ENCODE measurements at places on chromosomes 2 and 18.

DNA sequence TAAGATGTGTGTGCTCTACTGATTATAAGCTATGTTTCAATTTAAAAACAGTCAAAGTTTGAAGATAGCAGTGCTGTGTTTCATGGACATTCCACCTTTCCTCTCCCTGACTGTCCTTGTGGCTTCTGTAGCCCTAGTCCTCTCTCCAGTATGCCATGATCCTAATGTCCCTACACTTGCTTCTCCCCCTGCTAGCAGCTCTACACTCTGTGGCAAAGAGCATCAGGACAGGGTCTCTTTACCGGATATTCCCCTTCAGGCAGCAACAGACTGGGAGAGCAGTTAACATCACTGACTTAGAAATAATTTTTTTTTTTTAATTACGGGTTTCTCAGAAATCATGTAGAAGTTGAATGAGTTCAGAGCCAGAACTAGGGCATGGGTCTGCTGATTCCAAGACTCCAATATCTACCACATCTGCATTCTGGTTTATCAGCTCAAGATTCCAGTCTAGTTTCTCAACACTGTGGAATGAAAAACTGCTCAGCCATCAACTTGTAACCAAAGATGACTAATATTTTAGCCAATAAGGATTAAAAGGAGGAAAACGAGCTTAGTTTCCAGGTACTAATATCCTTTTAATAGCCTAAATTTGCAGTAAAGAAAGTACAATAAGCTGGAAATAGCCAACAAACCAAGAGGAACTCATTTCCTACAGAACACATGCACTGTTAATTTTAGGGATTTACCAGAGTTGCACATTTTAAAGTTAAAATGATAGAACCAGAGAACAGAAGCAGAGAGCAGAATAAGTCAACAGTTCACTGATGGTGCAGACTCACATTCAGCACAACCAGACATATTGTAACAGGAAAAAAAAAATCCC is 45.2 kb downstream of the TMEM131 start:
- no peak for DNase-seq

GRCh38 chr2:237141571-237142051 is 55.9 kb downstream of the COPS8 start:
- DNase-seq: peak; percentile 15

GRCh38 chr2:234453216-234453615 is 43.7 kb downstream of the ARL4C start:
- no peak for DNase-seq

GRCh38 chr2:17667898-17668297 is 85.7 kb downstream of the SMC6 start:
- DNase-seq: no peak

GRCh38 chr2:101630224-101630949 is 67.1 kb upstream of the MAP4K4 start:
- peak; percentile 82 for DNase-seq

GRCh38 chr2:63698786-63699548 is 110.2 kb downstream of the MDH1 start:
- no peak for DNase-seq

GRCh38 chr2:206881708-206882410 is 57.5 kb upstream of the CPO start:
- DNase-seq: no peak

DNA sequence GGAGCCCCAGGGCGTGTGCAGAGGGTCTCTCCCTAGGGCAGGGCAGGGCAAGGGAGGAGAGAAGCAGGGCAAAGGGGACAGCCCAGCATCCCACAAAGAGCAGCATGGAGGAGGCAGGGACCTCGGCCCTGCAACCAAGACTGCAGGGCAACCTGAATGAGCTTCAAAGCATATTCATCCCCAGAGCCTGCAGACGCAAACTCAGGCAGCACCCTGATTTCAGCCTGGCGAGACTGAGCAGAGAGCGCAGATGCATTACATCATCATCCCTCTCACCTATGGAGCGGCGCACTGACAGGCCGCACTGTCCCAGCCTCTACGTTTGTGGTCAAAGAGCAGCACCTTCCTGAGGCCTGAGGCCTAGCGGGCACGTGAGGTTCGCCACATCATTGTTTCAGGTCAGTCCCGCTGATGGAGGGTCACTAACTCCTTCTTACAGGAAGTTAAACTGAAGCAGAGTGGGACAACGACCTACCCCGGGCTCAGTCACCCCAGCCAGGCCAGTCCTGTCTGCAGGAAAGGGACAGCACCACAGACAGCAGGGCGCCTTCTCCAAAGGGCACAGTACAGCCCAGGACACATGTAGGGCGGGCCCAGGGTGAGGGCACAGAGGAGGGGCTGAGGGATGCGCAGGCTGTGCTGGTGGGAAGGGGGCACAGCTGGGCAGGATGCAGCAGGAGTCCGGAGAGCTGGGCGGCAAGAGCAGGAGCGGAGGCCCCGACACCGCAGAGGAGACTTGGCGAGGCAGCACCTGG is 67.2 kb upstream of the RAB6C start:
- no peak for DNase-seq

GRCh38 chr2:156756516-156756915 is 320.3 kb downstream of the GPD2 start:
- no peak for DNase-seq

DNA sequence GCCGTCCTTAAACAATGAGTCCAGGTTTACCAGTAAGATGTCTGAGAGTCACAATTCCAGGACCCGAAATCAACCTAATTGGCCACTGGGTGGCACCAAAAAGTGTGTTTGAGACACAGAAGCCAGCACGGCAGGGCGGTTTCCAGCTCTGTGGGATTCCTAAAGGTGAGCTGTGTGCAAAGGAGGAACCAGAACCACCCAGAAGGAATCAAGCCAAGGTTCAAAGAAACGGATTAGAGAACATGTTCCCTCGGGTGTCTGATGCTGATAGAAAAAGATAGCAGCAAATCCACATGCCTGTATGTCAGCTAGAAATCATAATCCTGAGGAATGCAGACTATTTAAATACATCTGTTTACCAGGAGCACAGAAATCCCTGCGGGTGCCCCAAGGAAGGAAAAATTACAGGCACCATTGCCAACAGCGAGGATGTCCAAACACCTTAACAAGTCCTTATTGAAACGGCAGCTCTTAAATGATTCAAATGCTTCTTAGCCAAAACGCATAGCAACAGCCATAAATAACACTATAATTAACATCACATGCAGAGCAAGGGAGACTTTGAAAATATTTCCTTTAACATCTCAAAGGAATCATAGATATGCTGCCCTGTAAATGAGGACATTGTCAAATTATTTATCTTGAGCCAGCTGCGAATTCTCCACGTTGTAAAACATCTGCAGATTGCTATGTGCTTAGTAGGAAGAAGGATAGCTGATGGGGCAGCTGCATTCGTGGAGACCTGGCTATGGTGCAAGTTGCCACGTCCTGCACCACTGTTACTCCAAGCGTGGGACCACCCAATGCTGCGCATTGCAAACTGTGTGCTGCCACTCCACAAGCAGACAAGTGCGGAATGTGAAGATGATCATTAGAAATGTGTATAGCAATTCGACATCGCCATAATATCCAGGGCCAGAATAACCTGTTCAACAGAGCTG is 318.7 kb upstream of the NCKAP5 start:
- peak; percentile 79 for DNase-seq

GRCh38 chr2:222598611-222599010 is 57.3 kb downstream of the FARSB start:
- DNase-seq: no peak

GRCh38 chr18:64090876-64091275 is 58.0 kb downstream of the LINC00305 start:
- no peak for DNase-seq

DNA sequence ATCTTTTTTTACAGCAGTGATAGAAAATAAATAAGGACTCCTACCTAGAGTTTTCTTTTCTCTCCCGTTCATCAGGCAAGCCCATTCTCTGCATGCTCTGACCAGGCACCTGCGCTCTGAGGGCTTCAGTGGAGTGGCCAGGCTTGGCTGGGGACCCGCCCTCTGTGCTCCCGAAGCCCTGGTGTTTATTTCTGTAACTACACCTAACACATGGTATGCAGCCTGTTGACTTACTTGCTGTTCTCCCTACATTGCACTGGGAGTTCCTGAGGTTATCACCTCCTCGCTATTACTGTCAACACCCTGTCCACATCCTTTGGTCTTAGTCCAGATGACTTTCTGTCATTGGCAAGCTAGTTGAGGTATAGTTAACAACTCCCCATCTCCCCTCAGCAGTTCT is 317.7 kb downstream of the LPIN1 start:
- DNase-seq: no peak

GRCh38 chr2:40434731-40435271 is 17.1 kb downstream of the SLC8A1 start:
- no peak for DNase-seq

GRCh38 chr2:130823886-130824491 is 12.7 kb upstream of the ARHGEF4 start:
- peak; percentile 46 for DNase-seq

- no peak for DNase-seq
Observed at GRCh38 chr2:224843141-224843540, 127.0 kb upstream of the CCDC195 start.

DNA sequence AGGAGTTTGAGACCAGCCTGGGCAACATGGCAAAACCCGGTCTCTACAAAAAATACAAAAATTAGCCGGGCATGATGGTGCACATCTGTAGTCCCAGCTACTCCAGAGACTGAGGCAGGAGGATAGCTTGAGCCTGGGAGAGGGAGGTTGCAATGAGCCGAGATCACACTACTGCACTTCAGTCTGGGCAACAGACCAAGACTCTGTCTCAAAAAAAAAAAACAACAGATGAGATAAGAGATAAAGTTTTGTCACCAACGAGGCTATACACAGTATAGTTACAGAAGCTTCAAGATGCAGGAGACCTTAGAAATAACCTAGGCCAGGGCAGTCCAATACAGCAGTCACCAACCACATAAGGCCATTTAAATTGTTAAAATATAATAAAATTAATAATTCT is 9.4 kb downstream of the FAM124B start:
- DNase-seq: no peak

GRCh38 chr18:57816208-57816954 is 13.3 kb upstream of the ATP8B1 start:
- DNase-seq: no peak

DNA sequence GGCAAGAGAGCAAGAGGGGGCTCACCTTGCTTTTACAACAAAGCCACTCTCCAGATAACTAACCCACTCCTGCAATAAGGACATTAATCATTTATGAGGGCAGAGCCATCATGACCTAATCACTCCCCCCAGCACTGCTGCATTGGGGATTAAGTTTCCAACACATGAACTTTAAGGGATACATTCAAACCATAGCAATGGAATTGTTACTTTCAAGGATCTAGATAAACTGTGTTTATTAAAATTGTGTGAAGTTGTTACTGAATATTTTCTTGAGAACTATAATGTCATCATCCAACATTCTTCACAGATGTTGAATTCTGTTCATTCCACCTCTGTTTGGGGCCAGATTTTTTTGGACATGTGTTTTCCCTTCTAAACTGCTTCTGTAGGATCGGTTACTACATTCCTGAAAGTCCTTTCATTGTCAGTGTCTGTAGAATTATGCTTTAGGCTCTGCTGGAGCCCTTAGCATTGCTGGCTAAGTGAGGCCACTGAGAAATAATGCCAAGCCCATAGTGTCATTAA is 50.4 kb downstream of the SPATS2L start:
- no peak for DNase-seq

DNA sequence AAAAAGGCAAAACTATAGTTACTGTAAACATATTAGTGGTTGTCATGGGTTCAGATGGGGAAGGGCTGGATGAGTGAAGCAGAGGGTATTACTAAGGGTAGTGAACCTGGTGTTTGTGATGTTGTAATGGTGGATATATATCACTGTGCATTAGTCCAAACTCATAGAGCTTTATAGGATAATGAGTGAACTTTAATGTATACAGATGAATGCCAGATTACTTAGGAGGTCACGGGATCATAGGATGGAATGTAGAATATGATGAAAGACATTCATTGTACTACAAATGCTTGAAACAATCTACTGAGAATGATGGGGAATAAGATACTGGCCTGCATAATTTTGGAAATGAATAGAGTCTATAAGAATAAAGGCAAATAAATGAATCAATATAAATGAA is 226.7 kb upstream of the ZNF804A start:
- no peak for DNase-seq

DNA sequence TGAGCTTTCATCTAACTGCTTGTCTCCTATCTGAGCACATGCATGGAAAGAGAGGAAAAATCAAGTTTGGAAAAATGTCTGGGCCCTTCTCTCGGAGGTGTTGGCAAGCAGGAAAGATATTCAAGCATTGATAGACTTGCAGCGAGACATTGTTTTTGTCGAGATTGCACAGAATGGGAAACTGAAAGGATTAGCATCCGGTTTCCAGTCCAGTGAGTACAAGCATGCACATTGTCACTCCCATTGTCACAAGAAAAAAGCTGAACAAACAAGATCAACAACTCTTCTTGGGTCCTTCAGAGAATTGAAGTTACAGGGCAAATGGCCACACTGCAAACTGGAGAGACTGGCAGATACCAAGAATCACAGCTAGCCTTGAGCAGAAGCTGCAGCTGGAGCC is 19.6 kb upstream of the MC5R start:
- no peak for DNase-seq

GRCh38 chr2:19540739-19541525 is 182.5 kb upstream of the OSR1 start:
- no peak for DNase-seq

- no peak for DNase-seq
Observed at GRCh38 chr2:118696786-118697465, 150.5 kb downstream of the EN1 start.

- DNase-seq: peak; percentile 97
Observed at GRCh38 chr2:27050996-27051901, at the start of gene AGBL5. Gene AGBL5, plus strand, starts transcription at chr2:27051668. Its CDS starts 1,291 bp downstream, at chr2:27052959.

DNA sequence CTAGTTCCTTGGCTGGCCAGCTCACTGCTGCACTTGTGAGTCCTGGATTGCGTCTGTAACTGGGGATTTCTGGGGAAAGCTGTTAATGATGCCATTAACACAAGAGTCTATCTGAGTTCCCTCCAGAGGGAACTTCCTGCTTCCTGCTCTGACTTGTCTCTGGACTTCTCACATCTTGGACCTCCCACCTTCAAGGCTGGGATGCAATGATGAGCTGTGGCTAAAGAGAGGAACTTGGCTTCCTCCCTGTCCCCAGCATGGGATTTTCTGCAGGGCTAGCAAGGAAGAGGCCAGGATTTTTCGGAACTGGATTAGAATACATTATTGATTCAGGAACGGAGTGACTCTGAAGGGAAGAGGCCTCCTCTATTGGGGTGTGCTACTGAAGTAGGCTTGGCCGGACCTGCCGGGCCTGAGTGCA is 155.5 kb downstream of the CLIP4 start:
- DNase-seq: peak; percentile 23

DNA sequence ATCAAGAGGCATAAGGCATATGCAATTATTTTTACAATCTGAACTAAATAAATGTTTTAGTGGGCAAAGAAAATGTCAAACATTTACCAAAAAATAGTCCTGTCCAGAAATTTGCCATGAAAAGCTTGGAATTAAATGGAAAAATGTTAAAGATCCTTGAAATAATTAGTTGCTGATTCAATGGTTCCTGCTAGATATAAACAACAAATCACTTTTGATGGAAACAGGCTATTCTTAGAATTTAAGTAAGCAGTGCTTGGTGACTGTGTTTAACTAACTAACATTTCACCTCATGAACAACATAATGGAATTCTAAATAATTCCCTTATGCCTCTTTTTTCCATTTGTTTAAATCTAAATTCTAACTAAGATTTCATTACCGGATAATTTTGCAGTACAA is 3.9 kb downstream of the RND3 start:
- DNase-seq: no peak
